ENCODE measurements at places on chromosomes 16 and 17. TPM values are rescaled to one million over a fixed set of nuclear protein-coding genes. Genes with fewer than 3 reads are reported as not detected.
A peak's percentile ranks its signal among the peaks of the same experiment; 100 is the strongest.

Gene C16orf89
- not detected for total RNA-seq

Gene RSAD1
- total RNA-seq = 23.2 TPM

- DNase-seq = peak; percentile 89
Observed at GRCh38 chr16:64356267-64356666, 765.6 kb downstream of the CDH11 start.

DNA sequence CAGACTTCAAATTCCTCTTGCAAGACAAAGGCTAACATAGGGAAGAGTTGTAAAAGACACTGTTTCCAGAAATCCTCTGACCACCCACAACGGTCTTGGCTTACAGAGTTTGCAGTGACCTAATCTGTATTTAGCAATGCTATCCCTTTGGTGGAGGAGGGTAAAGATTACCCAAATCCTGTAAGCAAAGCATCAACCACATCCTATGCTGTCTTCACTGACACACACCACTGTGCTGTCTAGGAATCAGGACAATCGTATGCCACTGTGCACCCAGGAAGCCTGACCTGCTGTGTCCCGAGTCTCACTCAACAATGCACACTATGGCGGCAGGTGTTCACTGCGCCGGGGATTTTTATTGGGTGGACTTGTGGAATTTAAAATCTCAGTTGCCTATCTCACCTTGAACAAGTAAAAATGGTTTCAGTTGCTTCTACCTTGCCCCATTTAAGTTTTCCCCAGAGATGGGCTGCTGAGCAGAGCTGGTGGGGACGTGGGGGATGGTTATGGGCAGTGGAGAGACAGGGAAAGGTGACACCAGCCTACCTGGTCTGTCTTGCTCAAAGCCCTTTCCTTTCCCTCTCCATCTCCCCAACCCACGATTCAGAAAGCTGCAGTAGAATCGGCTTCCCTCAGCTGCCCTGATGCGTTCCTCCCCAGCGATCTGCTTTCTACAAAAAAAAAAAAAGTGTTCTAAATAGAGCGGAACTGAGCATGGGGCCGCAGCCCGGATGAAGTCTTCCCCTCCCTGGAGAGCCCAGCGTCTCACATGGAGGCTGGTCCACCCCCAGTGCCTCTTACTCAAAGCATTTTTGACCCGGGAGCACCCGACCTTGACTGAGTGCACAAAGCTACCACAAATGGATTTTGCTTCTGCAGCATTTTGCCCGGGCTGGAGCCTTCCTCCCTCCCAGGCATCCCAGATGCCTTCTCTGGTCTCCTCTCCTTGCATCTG lies 271.5 kb downstream of the SOX9 start:
- peak; percentile 92 for DNase-seq

Gene TAC4
- total RNA-seq = not detected

DNA sequence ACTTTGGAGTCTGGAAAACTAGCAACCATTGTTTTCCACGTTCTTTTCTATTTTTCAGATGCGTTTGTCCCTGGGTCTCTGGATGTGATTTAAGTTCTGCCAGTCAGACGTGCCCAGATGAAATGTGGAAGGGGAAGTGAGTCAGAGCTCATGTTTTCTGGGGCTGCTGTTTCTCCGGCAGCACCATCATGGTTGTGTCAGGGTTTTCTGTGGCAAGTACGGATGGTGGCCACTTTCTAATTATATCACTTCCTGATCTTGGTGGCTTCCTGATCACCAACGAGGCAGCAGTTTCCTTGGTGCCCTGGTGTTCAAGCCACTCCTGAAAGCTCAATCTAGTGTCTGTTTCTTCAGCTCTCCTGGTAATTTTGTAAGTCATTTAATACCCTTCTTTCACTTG lies 31.4 kb upstream of the PMFBP1 start:
- peak; percentile 68 for DNase-seq

Data from LHCN-M2 (cell line).